Cortex of kidney (tissue), 1 donor: ENCODE measurements at places on chromosomes 12 and 14.

DNA sequence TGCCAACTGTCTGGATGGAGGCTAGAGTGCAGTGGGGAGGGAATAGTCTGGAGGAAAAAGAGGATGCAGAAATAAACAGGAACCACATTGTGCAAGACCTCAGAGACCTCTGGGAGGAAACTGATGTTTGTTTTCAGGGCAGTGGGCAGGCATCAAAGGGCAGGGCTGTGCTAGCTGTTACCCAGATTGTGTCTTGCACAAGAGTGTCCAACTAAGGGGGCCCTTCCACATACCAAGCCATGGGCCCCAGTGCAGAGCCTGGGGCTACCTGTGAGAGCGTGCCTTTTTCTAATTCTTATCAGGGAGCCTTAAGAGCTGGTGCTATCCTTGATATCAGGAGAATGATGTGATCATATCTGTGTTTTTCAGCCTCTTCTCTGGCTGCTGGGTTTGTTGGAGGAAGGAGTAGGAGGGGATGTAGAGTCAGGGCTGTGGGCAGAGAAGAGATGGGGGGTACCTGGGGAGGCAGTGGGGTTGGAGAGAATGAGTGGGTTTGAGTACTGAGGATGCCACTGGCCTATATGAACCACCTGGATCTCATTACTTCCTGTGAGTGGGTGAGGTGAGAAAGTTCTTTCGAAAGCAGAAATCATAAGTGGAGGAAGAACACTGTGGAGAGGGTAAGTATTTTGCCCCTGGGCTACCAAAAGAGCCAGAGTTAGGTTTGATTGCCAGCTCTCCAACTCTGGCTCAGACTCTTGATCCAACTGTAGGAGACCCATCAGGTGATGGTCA lies 259.2 kb upstream of the CRY1 start:
- DNase-seq: no peak

- no peak for DNase-seq
Measured at GRCh38 chr12:91222746-91223145, 40.1 kb upstream of the DCN start.

DNA sequence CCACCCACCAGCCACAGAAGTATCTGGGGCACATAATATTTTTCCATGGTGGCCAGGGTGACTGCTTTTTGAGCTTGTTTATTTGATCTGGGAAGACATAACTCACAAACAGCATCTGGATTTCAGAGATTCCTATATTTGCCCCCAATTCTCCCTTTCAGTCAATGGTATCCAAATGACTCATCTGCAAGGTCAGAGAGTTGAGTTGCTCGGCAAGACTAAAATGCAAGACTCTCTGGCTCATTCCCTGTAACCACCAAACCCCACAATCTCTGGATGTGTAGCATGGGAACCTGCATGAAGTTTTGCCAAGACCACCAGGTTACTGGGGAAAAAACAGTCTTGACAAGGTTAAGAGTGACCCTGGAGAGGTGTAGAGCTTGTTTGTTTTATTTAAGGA lies 174.9 kb upstream of the FAR2 start:
- DNase-seq: no peak

- DNase-seq: no peak
Measured at GRCh38 chr12:38282886-38283285, 33.7 kb upstream of the ALG10B start.

- no peak for DNase-seq
Measured at GRCh38 chr14:55105991-55106390, 23.1 kb upstream of the LGALS3 start.
